ENCODE measurements at places on chromosomes 2 and 18. TPM values are rescaled to one million over a fixed set of nuclear protein-coding genes. Genes with fewer than 3 reads are reported as not detected.

GRCh38 chr2:64947885-64948284, 41.3 kb upstream of the SLC1A4 start:
- no peaks in the 10 kb centered on the region for H3K27me3 ChIP-seq
- no peak overlapping the region for H3K27ac ChIP-seq
- no peak overlapping the region for H3K4me3 ChIP-seq
- H3K4me1 ChIP-seq = peaks cover 7% of the 10 kb centered on the region

DNA sequence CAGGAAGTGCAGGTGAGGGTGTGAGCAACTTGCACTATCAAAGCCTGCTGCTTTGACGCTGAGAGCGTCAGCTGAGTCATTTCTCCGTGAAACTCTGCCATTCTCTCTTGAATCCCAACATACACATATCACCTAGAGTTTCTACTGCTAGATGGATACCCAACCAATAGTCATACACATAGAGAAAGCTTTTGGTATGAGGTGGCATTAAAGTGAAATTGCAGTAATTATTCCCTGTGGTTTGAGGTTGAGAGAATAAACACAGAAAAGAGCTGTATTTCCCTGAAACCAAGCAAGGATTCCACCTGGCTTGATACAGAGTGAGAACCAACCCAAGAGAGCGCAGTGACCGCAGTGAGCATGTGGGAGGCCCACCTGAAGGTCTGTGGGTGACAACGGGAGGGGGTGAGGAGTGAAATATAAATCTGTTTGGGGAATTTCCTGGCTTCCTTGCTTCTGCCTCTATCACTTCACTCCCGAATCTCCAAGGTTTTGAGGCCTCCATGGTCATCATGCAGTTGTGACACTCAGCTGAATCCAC, 28.8 kb upstream of the TMEM18 start:
- no peaks in the 10 kb centered on the region for H3K36me3 ChIP-seq
- H3K4me3 ChIP-seq = no peak overlapping the region
- no peaks in the 10 kb centered on the region for H3K27me3 ChIP-seq
- DNase-seq = no peak
- no peak overlapping the region for H3K27ac ChIP-seq

DNA sequence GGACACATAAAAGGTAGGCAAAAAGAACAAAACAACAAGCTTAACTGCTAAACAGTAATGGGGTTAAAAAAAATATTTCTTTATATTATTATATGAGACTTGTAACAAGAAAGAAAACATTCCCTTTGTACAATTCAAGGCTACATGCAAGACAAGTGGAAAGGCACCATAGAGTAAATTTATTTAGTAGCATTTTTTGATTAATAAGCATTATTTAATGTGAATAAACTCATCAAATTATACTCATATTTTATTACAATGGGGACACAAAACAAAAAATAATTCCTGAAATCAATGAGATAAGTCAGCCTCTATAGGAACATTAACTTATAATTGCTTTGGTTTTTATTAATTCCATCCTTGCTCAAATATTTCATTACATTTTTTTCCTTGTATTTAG, 809.2 kb downstream of the ERBB4 start:
- no peak for DNase-seq
- H3K27ac ChIP-seq = no peak overlapping the region
- H3K4me1 ChIP-seq = no peaks in the 10 kb centered on the region
- no peaks in the 10 kb centered on the region for H3K36me3 ChIP-seq

LHCGR gene
- 0.30 TPM for total RNA-seq

GRCh38 chr18:574865-575645, 5.1 kb upstream of the CETN1 start:
- no peaks in the 10 kb centered on the region for H3K4me1 ChIP-seq
- no peak overlapping the region for H3K27ac ChIP-seq
- no peak overlapping the region for H3K4me3 ChIP-seq
- DNase-seq = no peak
- no peaks in the 10 kb centered on the region for H3K27me3 ChIP-seq

DNA sequence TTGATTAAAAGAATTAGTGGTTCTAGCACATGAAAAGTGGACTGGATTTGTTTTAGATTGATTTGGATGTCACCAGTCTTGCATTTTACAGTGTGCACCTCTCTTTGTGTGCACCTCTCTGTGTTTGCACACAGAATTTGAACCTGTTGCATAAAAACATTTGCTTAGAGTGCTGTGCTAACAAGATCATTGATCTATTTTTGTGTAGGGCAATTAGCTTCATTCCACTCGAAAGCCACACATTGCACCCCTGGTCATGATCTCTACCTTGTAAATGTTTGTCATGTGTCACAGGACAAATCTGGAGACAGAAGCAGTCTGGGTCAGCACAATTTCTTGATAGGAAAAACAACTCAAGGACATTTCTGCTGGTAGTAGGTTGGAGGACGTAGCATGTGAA, 258.7 kb upstream of the LINC00305 start:
- H3K4me3 ChIP-seq = no peak overlapping the region
- no peaks in the 10 kb centered on the region for H3K4me1 ChIP-seq
- no peak overlapping the region for H3K27ac ChIP-seq

DNA sequence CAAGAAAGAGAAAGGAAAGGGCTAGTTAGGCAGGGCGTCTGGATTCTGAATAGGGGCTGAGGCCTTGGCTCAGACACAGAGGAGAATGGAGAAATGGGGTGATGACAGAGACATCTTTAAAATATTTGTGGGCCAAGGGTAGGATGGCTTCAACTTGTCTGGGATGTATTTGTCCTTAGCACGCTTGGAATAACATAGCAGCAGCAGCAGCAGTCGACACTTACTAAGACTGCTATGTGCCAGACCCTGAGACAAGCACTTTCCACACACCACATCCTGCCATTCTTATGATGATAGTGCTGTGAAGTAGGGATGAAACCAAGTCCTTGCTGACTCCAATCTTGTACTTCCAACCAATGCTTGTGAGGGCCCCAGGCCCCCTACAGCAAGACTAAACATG, 2.6 kb downstream of the IL1RL1 start:
- H3K27ac ChIP-seq = no peak overlapping the region
- H3K27me3 ChIP-seq = no peaks in the 10 kb centered on the region
- no peaks in the 10 kb centered on the region for H3K36me3 ChIP-seq
- DNase-seq = no peak
- no peaks in the 10 kb centered on the region for H3K4me1 ChIP-seq

DNA sequence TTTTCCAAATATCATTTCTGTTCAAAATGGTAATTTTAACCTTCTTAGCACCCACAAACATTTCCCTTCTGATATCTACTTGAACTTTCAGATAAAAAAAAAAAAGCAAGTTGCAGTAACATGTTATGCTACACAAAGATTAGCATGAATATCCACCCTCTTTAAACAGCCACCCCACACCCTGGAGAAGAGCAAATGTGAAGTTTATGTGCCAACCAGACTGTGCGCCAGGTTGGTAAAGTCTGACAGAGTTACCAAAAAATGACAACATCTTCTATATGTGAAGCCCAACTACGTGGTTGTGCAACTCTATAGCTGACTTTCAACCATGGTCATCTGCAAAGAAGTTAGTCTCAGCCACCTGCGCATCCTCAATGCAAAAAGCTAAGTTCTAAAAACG, 62.6 kb downstream of the BCL11A start:
- no peaks in the 10 kb centered on the region for H3K4me1 ChIP-seq
- H3K4me3 ChIP-seq = no peak overlapping the region
- DNase-seq = no peak
- no peaks in the 10 kb centered on the region for H3K36me3 ChIP-seq
- H3K27me3 ChIP-seq = no peaks in the 10 kb centered on the region
- H3K27ac ChIP-seq = no peak overlapping the region

DNA sequence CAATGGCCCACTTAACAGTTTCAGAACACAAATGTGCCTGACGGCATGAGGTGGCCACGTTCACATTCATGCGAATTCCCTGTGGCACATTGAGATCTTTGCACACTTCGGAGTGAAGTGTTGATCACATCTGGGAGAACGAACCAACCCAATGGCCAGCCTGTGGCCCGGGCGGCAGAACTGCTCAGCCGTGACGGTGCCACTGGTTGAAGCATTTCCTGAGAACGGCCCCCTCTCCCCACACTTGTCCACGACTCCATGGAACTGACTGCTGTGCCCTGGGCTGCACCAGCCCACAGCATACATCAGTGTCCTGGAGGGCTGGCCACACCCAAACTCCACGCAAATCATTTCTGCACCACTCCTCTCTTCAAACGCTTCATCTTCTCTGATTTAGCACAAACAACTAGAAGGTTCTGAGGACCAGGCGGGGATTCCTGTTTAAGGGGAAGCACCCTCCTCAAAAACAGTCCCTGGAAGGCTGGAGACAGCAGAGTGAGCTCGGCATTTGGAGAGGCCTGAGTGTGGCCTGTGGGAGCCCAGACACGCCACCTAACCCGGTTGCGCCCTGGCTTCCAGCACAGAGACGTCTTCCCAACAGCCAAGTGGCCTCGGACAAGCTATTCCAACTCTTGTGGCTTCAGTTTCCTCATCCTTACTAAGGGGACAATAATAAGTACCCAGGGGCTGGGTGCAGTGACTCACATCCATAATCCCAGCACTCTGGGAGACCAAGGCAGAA, 9.9 kb upstream of the SALL3 start:
- no peak for DNase-seq
- no peaks in the 10 kb centered on the region for H3K36me3 ChIP-seq
- no peak overlapping the region for H3K27ac ChIP-seq

DNA sequence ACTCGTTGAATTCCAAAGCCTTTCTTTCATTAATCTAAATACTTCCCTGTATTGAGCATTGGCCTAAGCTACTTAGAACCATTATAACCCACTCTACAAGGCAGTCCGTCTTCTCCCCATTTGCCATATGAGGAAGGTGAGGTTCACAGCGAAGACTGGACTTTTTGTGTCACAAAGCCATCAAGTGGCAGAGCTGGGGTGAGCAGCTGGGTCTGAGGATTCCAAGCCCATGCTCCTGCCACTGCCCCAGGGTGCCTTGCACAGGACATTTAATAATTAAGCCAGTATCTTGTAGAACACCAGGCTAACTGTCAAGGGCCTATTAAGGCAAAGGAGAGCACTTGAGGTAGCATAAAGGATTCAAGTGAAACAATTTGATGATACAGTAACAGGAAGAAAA, 68.8 kb upstream of the ZNF397 start:
- no peak for DNase-seq
- no peaks in the 10 kb centered on the region for H3K27me3 ChIP-seq
- H3K4me3 ChIP-seq = no peak overlapping the region
- H3K36me3 ChIP-seq = no peaks in the 10 kb centered on the region

- H3K4me3 ChIP-seq = no peak overlapping the region
- no peaks in the 10 kb centered on the region for H3K27me3 ChIP-seq
- DNase-seq = no peak
- H3K36me3 ChIP-seq = no peaks in the 10 kb centered on the region
- no peak overlapping the region for H3K27ac ChIP-seq
These were observed 205.9 kb upstream of the STK17B start for GRCh38 chr2:196376984-196377877.

DNA sequence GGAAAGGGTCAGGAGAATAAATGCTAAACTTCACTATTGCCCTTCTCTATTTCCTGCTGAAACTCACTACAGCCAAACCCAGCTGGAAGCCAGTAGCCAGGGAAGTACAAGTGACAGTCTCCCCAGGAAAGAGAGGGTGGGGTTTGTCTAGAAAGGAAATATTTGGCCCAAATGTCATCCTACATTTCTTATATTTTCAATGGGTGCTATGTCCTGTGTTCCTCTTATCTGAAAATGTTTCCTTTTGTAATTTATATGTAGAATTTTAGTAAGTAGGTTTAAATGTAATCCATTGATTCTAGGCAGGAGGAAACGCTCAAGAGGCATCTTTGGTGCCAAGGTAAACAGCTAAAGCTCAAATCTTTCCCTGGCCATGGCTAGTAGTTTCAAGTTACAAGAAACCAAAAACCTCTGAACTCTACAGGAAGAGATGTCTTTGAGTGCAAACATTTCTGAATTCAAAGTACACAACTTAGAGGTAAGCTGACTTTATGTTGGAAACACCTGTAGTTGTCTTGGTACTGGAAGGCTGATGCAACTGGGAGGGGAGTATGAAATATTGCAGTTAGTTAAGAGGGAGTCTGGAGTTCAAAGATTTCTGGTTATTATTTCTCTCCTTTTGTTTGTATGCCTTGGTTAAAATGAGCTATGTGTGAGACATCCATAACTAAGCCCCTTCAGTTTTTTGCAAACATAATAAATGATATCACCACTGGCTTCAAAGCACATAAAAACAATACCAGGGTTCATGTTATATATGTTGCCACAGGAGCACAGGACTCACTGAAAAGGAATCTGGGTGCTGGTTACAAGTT, 356.1 kb upstream of the ZC3H15 start:
- no peaks in the 10 kb centered on the region for H3K27me3 ChIP-seq
- DNase-seq = no peak
- H3K4me3 ChIP-seq = no peak overlapping the region
- H3K27ac ChIP-seq = no peak overlapping the region
- no peaks in the 10 kb centered on the region for H3K4me1 ChIP-seq
- H3K36me3 ChIP-seq = no peaks in the 10 kb centered on the region

- DNase-seq = no peak
- H3K36me3 ChIP-seq = peaks cover 42% of the 10 kb centered on the region
- peaks cover 37% of the 10 kb centered on the region for H3K4me1 ChIP-seq
- no peak overlapping the region for H3K27ac ChIP-seq
- H3K27me3 ChIP-seq = no peaks in the 10 kb centered on the region
These were observed 24.5 kb downstream of the UGP2 start for GRCh38 chr2:63866009-63866709.

DNA sequence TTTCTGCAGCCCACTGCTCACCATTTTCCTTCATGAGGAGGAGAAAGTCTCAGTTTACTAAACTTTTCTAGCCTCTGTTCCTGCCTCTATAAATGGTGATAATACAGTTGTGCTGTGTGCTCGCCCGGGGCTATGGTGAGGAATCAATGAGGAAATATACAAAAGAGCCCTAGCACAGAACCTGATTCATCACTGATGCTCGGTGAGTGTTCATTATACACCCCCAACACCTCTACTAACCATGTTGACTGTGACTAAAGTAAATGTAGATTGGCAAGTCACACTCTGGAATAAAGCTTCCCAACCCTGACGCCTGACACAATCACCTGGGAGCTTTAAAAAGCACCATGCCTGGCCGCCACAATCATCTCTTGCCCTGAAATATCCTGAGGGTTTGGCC, 118.8 kb upstream of the CYP1B1 start:
- no peaks in the 10 kb centered on the region for H3K4me1 ChIP-seq
- H3K27me3 ChIP-seq = no peaks in the 10 kb centered on the region
- no peak overlapping the region for H3K27ac ChIP-seq
- H3K36me3 ChIP-seq = no peaks in the 10 kb centered on the region
- H3K4me3 ChIP-seq = no peak overlapping the region
- no peak for DNase-seq

- no peaks in the 10 kb centered on the region for H3K4me1 ChIP-seq
- no peaks in the 10 kb centered on the region for H3K36me3 ChIP-seq
- H3K27me3 ChIP-seq = no peaks in the 10 kb centered on the region
- H3K27ac ChIP-seq = no peak overlapping the region
- DNase-seq = no peak
These were observed 331.9 kb upstream of the GULP1 start for GRCh38 chr2:187959821-187960220.
